NCI-H748 treated with DMSO at 0.1 percent for 48 hours (cell line): ENCODE measurements at places on chromosomes 11 and 22.

DNA sequence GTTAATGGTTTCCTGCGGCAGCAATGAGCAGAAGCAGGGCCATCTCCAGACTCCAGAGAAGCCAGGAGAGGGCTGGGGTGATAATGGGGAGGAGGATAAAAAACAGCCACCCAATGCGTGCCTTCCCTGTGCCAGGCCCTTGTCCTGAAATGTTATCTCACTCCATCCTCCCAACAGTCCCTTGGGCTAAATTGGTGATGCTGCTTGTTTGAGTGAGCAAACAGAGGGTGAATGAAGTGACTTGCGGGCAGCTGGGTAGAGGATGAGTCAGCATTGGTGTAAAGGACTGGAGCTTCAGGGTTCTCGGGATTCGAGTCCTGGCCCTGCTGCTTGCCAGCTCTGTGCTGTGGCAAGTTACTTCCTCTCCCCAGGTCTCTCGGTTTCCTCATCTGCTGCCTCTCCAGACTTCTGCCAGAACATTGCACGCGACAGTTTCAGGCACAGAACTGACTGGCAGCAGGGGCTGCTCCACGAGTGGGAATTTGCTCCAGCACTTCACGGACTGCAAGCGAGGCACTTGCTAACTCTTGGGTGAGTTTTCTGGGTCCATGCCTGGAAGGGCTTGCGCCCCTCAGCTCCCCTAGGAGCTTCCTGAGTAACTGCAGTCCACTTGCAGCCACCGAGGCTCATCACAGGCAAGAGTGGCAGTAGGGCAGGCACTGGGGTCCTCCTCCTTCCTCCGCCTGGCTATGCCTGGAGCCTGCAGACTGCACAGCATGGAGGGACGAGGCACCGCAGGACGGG, at the start of gene P2RY6:
Gene P2RY6, plus strand, starts transcription at position 403 of the 744 bp plus-strand sequence. CDS start 24,181 bp downstream, outside the sequence.
- no peak for DNase-seq

DNA sequence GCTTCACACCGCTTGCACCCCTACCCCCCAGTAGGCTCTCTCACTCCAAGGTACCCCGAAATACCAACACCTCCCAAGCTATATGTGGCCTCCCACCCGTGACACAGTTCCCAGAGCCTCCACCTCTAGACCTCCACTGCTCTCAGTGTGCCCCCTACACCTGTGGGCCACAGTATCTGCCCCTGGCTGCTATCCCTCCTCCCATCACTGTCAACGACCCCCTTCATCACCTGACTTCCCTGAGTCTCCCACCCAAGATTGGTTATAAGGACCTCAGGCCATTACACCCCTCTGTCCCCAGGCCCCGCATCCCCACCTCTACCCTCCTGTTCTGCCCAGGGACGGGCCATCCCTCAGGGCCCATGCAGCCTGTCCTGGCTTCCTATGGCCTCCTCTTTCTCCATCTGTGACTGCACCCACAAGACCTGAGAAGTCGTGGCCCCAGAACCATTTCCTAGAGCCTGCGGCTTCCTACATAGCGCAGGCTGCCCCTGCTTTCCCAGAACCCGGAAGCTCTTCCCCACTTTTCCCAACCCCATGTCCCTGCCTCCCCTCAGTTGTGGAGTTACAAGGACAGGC, 734 bp downstream of the ACR start:
- no peak for DNase-seq

- no peak for DNase-seq
Observed at GRCh38 chr11:2581151-2581930, 118.5 kb downstream of the KCNQ1OT1 start.

- no peak for DNase-seq
Observed at GRCh38 chr11:133366147-133366546, 166.2 kb downstream of the OPCML start.

DNA sequence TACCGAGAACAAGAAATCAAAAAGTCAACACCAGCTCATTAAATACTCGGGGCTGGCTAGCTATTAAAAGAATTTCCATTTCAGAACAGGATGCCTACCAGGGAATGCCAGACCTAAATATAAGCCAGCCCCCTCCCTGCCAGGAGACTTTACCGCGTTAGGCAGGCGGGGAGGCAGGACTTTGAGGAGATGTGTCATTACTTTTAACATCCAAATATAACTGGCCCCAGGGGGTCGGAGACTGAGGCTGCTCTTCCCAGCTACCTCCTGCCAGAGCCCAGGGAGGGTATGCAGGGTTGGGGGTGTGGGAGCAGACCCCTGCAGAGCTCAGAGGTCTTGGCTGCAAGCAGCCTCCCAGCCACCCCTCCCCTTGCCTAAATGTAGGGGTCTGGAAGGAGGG, 183.5 kb downstream of the DSCAML1 start:
- no peak for DNase-seq

DNA sequence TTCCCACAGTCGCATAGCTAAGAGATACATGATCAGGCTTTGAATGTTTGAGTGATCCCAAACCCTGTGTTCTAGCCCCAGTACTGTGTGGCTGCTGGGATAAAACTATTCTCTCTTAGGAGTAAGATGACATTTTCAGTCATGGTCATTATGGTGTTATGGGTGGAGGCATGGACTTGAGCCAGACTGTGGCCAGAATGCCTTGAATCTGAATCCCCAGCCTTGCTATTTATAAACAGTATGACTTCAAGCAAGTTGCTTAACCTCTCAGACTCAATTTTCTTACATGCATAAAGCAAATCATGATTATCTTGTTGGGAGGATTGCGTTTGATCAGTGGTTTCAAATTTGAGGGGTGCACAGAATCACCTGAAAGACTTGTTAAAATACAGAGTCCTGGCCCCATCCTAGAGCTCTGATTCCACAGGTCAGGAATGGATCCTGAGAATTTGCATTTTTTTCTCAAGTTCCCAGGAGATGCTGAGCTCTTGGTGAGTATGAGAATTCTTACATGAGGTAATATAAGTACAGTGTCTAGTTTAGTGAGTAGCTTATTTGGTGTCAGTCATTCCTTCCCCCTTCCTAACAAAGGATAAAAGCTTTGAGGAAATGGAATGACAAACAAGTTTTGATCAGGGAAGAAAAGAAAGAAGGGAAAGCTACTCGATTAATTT, 571.7 kb downstream of the METTL15 start:
- DNase-seq, result no peak

- DNase-seq, result no peak
Observed at GRCh38 chr11:46353698-46354097, 6.4 kb downstream of the DGKZ start.

- no peak for DNase-seq
Observed at GRCh38 chr11:34604911-34605310, 16.0 kb upstream of the EHF start.

DNA sequence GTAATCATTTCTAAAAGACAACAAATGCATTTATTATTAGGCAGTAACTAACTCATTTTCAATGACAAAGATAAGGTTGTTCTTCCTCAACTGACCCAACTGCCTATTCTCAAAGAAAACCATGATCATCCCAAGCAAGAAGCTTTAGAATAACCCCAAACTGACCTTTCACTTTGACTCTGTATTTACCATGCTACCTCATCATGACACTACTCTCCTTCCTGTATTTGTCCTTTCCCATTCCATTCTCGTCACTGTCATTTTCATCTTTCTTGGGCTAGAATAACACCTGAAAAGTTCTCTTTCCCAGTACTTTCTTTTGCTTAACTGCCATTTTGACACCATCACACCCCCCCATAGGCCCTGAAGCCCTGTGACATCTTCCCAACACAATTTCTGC, 48.3 kb downstream of the TCF20 start:
- DNase-seq, result no peak

- no peak for DNase-seq
Observed at GRCh38 chr11:122339436-122340060, 223.5 kb upstream of the BLID start.

GRCh38 chr11:75478783-75479596, 46.0 kb upstream of the KLHL35 start:
- no peak for DNase-seq

GRCh38 chr11:103078710-103079109, 13.2 kb downstream of the DCUN1D5 start:
- DNase-seq, result no peak

DNA sequence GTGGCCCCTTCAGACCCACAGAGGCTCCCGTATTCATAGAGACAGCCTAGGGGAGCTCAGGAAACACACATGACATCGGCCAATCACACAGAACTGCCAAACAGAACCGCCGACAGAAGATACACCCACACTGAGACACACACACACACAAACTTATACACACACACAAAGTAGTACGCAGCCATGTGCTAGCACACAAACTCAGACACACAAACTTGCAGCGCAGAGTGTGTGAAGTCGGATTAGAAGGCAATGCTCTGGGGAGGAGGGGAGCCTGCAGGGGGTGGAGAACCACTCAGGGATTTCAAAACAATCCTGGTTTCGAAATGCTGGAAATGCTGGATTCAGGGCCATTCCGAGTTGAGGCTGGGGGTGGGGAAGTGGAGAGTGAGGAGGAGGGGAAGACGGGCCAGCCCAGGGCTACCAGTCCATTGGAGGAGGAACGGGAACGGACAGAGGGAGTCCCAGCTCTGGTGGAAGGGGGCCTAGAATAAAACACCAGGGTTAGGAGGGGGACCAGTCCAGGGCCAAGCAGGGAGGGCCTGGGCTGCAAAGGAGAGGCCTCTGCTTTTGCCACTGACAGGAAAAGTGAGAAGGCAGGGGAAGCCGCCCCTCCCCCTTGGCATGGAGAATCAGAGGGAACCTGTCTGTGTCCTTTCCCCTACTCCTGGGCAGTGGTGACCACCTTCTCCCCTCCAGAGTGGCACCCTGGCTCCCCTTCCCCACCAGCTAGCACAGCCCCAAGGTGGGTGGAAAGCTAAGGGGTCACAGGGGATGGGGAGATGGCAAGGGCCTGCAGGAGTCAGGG, 4.4 kb downstream of the BCL9L start:
- DNase-seq, result no peak

DNA sequence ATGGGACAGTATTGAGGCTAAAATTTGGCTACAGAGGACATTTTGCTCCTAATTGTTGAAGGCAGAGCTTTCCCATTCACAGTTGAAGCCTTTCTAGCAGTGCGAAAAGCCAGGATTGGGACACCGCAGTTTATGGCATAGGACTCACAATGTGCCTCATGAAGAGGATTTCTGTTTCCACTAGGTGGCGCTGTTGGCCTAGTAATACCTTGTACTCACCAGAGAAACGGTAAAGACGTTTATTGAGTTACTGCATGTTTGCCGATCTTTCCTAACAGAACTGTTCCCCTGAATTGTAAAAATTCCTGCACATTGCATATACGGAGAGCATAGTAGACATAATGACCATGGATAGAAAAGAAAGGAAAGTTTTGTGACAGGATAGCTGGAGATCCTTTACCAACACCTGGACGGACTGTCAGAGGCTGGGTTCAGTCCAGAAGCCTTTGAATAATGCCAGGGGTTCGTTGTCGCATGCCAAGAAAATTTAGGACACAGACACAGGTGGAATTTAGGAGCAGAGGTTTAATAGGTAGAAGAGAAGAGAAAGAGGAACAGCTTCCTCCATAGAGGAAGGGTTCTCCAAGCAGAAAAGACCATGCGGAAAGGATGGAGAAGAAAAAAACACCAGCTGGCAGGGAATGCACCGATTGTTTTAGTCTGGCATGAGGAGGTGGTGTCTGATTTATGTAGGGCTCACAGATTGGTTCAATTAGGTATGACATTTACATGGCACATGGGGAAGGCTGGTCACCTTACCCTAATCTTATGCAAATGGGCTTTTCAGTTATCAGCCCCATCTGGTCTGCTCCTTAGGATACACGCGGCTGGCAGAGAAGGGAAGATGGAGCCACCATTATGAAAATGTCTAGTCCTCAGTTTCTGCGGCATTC, 10.8 kb upstream of the OR51D1 start:
- peak; percentile 91 for DNase-seq

DNA sequence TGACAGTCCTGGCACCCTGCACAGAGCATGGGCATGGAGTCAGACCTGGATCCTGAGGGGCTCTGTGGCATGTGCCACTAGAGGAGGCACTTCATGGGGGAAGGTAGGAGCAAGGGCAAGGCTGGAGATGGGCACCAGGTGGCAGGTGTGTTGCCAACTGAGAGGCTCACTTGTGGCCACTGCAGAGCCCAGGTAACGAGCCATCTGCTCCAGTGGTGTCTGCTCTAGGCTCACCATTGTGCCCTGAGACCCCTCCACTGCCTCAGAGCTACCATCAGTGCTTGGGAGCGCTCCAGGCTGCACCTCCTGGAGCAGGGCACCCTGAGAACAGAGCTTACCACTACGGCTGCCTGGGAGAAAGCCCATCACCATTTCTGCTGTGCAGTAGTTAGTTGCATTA, 1.3 kb upstream of the ZDHHC8 start:
- no peak for DNase-seq

GRCh38 chr22:36528341-36528740, 625 bp downstream of the EIF3D start:
- DNase-seq, result no peak

DNA sequence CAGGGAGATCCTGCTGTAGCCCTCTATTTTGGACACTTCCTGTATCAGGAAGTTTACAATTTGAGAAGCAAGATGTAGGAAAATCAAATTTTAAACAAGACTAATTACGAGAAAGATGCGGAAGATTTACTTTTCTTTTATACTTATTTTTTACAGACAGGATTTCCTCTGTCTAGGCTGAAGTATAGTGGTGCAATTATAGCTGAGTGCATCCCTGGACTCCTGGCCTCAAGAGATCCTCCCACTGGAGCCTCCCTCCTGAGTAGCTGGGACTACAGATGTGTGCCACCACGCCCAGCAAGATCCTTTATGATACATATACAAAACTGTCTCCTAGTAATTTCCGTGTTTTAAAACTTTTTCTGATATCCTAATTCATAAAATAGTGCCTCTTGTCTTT, 17.2 kb upstream of the CARD18 start:
- DNase-seq, result no peak

- no peak for DNase-seq
Observed at GRCh38 chr22:30927806-30928205, 40.8 kb downstream of the MORC2 start.

DNA sequence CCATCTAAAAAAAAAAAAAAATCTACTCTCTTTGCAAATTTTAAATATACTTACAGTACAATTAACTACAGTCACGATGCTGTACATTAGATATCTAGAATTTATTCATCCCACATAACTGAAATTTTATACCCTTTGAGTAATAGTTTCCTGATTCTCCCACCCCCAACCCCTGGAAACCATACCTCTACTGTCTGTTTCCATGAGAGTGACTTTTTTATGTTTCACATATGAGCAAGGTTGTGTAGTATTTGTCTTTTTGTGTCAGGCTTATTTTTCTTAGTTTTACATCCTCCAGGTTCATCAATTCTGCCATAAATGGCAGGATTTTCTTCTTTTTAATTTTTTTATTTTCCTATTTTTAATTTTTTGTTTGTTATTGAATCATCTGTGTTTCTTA, 3.2 kb downstream of the HBB start:
- DNase-seq, result no peak

- DNase-seq, result peak; percentile 25
Observed at GRCh38 chr22:48920776-48921241, 906.9 kb downstream of the BRD1 start.
